ENCODE measurements at places on chromosomes 1 and 21.
A peak's percentile ranks its signal among the peaks of the same experiment; 100 is the strongest.

DNA sequence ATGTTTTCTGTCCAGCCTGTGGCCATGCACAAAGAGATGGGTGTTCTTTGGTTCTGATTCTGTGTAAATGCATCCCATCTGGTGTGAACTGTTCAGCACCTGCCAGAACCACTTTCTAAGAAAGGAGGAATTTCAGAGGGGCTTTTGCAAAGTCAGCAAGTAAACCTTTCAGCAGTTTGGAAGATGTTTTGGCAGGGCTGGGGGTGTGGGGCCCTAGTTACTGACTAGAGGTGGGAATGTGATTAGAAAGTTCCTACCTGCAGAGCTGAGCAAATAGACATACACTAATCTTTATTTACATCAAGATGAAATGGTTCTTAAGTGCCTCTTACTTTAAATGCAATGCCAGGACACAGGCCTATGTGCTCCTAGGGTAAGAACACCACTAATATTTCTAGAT lies 378.1 kb upstream of the USP24 start:
- DNase-seq = no peak

- DNase-seq = no peak
These were observed 838.8 kb downstream of the KCNT2 start for GRCh38 chr1:195769461-195769860.

DNA sequence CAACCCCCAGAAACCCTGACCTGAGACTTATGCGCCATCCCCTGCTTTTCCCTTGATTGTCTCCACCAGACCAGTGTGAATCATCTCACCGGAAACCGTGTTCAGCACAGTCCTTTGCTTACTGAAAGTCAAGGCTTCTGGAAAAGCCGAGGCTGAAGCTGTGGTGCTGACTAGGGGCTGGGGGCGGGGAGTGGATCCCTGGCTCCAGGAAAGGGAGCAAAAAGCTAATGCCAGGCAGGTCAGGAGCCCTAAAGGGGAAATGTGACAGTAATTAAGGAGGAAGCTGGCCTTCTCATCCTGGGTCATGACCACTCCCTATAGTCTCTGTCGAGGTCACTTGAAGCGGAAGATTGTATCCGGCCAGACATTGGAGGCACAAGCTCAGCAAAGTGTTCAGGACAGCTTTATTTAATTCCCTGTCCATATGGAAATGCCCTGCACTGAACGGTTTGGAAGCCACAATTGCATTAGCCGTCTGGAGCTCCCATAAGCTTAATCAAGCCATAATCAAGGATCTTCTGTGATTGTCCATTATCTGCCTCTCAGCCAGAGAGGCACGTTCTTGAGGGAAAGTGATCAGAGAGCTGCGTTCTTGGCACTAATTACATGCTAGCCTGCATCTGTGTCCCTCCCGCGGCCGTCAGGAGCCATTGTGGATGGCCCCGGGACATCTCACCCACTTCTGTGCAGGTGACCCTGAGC lies 403.6 kb downstream of the RRAGC start:
- DNase-seq = no peak

DNA sequence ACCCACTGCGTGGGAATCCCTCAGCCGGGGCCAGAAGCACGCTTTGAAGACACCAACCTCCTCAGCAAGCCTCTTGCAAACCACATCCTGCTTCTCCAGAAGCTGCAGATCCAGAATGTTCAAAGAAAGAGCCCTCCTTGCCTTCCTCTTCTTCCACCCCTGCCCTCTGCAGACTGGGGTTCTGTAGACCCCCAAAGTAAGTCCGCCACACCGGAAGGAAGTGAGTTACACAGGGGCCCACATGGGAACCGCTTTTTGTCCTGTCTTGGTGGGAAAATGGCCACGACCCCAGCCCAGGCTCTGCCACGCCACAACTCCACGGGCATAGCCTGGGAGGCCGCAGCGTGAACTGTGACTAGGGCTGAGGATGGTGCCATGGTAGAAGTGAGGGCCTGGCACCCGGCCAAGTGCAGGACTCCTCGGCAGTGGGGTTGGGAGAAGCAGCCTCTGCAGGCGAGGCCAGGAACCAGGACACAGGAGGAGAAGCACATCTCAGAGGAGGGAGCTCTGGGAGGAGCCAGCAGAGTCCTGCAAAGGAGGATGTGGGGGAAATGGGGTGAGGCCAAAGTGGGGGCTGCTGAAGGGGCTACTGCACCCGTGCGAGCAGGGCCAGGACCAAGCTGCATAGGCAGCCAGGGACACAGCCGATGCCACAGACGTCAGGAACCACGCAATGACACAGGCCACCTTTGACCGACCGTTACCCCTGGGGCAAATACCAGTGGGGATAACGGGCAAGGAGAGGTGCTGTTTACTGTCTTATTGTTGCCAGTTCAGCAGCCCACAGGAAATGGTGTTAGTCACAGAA lies 30.9 kb downstream of the PDE9A start:
- DNase-seq = peak; percentile 7

DNA sequence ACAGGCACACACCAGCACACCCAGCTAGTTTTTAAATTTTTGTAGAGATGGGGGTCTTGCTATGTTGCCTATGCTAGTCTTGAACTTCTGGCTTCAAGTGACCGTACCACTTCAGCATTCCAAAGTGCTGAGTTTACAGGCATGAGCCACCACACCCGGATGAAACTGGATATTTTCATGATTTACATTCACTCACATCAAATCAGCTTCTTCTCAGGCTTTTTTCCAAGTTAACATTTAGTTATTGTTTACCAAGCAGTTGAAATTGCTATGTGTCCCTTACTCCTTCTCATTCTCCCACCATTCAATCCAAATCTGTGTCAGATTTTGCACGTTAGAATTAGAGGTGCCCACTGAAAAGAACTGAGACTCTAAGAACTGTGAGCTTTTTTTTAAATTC lies 18.4 kb downstream of the RIT1 start:
- DNase-seq = peak; percentile 71

DNA sequence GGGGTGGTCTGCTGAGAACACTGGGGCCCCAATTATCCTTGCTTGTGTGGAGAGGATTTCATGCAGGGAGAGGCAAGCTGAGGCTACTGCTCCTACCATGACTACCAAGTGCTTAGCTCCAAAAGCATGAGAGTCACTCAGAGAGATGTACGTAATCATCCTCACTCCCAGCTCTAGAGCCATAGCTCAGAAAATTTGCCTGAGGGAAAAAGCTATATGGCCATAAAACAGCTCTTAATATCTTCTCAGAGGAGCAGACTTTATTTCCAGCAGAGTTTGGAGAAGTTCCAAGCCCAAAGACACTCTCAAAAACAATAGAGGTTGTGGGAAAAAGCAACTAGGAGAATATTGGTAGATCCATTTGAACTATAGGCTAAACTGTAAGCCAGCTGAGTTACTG lies 106.4 kb upstream of the PBX1 start:
- DNase-seq = no peak

GRCh38 chr1:85587841-85588240 lies 7.3 kb downstream of the CCN1 start:
- no peak for DNase-seq

DNA sequence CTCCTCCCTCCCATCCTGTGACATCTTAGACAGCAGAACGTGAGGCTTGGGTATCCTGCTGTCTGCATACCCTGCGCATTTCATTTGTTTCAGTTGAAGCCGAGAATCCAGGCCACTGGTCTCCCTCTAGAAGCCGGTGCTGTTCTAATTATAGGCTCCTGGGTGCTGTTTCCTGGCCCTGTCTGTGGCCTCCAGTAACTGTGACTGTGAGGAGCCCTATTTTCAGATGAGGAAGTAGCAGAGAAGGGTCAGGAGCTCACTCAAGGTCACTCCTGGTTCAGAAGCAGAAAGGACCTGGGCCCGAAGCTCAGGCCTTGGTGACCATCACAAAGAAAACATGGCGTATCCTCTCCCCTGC lies 24.0 kb downstream of the COQ8A start:
- DNase-seq = no peak

GRCh38 chr1:192439373-192440025 lies 122.7 kb downstream of the RGS21 start:
- DNase-seq = peak; percentile 89

DNA sequence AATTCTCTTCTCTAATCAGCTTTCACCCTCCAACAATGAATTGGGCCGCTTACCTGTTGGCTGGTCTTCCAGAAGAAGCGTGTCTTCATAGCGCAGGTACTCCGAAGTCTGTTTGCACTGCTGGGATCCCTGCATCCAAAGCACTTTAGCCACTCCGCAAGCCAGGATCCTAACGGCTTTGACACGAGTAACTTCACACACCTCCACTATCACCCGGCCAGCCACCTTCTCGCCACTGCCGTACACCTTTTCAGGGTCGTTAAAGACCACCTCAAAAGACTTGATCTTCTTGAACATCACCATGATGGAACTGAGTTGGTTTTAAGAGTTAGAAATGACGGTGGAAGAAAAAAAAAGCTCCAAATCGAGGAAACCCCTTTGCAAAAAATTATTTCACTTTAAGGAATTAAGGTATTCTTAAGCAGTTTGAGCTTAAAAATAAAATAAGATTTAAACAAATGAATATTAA lies 381 bp downstream of the TXNIP start:
- no peak for DNase-seq

DNA sequence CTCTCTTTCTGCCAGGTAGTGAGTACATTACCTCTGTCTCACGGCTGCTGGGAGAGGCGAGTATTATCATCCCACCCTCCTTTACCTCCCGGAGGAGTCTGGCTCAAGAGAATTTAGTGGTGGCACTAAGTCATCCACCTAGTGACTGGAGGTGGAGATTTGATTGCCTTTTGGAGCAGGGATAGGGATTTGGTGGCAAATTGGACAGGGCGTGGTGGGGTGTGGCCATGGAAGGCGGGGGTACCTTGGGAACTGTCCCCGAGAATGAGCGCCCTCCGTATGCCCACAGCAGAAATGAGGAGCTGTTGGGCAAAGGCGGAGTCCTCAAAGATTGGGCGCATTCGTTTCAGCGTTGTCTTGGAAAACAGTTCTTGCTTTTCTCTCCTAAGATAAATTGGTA lies 32.1 kb upstream of the HMGN1 start:
- no peak for DNase-seq

GRCh38 chr1:246591047-246591446 lies 24.8 kb downstream of the CNST start:
- no peak for DNase-seq

GRCh38 chr1:34825455-34826091 lies 32.8 kb downstream of the GJA4 start:
- DNase-seq = no peak

DNA sequence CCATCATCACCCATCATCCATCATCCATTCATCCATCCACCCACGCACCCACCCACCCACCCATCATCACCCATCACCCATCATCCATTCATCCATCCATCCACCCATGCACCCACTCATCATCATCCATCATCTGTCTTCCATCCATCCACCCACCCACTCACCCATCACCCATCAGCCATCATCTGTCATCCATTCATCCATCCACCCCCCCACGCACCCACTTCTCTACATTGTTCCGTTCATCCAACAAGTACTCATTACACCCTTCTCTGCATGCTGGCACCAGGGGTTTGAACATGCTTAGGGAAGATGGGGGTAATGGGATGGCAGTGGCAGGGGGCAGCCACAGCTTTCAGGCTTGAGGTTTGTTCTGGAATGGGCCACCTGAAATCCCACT lies 82.1 kb downstream of the ADARB1 start:
- DNase-seq = no peak

DNA sequence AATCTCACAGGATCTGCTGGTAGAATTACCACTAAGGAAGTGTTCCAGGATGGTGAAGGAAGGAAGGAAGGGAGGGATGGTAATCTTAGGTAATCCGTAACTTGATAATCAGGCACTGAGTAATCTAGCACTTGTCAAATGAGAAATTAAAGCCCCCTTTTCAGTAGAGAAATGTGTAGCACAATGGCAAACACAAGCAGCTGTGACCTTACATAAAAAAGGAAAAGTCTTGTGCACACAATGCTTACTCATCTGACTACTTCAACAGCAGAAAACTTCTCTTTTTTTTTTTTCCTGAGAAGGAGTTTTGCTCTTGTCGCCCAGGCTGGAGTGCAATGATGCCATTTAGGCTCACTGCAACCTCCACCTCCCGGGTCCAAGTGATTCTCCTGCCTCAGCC lies 6.1 kb downstream of the NUP210L start:
- no peak for DNase-seq

- DNase-seq = peak; percentile 22
These were observed 23.6 kb downstream of the ZNF670 start for GRCh38 chr1:247054992-247055415.

DNA sequence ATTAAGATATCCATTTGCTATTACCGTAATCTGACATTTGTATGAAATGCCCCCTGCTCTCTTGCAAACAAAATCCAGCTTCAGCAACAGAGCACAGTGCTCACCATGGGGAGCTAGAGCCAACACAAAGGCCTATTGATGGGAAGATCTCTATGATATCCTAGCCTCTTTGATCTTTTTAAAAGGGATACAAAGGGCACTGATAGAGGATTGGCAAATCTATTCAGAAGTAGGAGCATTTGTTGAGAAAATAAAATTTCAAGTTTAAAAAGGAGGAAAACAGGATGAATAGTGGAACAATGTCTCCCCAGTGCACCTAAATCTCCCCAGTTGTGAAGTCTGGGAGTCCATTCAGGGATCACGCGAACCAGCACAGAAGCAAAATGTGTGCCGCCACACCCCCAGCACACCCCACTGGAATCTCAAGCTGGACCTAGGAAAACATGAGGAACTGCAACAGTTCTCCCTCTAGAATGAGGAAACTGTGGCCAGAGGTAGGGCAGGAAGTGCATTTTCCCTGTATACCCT lies 32.2 kb downstream of the MRAP start:
- DNase-seq = no peak

DNA sequence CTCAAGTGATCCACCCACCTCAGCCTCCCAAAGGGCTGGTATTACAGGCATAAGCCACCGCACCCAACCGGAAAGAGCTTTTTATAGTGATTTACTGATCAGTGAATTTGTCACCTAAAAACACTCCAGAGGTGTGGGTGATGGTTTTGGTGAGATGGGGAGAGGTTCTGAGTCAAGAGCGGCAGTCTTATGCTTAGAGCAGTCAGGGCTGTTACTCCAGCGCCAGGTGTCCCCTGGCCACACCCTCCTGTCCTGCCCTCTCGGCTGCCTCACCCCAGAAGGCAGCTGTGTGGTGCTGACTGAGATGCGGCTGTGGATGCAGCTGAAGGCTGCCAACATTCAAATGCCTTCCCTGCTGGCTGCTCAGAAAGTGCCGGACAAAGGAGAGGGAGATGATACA lies 94.5 kb upstream of the LPGAT1 start:
- peak; percentile 74 for DNase-seq

- DNase-seq = no peak
These were observed 716 bp downstream of the INAVA start for GRCh38 chr1:200895443-200895789.

GRCh38 chr21:35204850-35205541 lies 155.9 kb upstream of the RUNX1 start:
- no peak for DNase-seq

GRCh38 chr1:89781494-89782126 lies 39.2 kb upstream of the LRRC8D start:
- DNase-seq = no peak
